ENCODE measurements at places on chromosomes 7 and 10.

GRCh38 chr7:123348690-123349089 lies 148.9 kb upstream of the SLC13A1 start:
- DNase-seq, result no peak
- H3K36me3 ChIP-seq, result no peaks in the 10 kb centered on the region
- no peak overlapping the region for H3K27ac ChIP-seq
- H3K4me1 ChIP-seq, result no peaks in the 10 kb centered on the region
- no peaks in the 10 kb centered on the region for H3K27me3 ChIP-seq
- H3K4me3 ChIP-seq, result no peak overlapping the region

- H3K27ac ChIP-seq, result no peak overlapping the region
- no peak for DNase-seq
- H3K4me3 ChIP-seq, result no peak overlapping the region
- no peaks in the 10 kb centered on the region for H3K4me1 ChIP-seq
Measured at GRCh38 chr7:21443149-21443841, 15.4 kb downstream of the SP4 start.

DNA sequence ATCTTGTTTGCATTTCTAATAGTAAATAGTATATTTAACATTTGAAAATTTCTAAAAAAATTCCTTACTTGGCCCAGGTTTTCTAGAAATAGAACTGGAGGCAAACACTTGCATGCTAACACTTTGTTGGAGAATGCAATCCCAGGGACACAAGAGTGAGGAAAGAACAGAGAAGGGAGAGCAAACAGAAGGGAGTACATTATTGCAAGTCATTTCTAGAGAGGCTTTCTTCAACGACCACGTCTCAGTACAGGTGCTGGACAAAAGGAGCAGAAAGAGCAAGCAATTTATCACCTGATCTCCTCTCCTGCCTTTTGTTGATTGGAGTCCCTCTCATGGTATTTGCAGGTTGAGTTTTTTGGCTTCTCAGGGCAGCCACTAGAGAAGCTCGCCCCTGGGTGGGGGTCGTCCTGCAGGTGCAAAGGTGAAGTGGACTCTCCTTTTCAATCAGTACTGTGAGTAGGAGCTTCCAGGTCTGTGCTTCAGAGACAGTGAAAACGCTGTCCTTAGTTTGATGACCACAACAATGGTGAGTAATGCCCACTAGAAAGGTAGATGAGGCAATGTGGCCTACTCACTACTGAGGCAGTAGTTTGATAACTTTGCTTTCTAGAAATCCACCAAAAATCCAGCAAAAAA lies 5.2 kb downstream of the CPED1 start:
- no peak overlapping the region for H3K4me3 ChIP-seq
- H3K4me1 ChIP-seq, result no peaks in the 10 kb centered on the region
- peaks cover 3% of the 10 kb centered on the region for H3K27me3 ChIP-seq
- H3K27ac ChIP-seq, result no peak overlapping the region

- H3K27me3 ChIP-seq, result no peaks in the 10 kb centered on the region
- no peak overlapping the region for H3K27ac ChIP-seq
- H3K4me1 ChIP-seq, result peaks cover 28% of the 10 kb centered on the region
- no peak overlapping the region for H3K4me3 ChIP-seq
Measured at GRCh38 chr7:21869785-21870402, 75.8 kb downstream of the CDCA7L start.

- no peak overlapping the region for H3K27ac ChIP-seq
- DNase-seq, result no peak
- no peak overlapping the region for H3K4me3 ChIP-seq
- no peaks in the 10 kb centered on the region for H3K27me3 ChIP-seq
Measured at GRCh38 chr10:121823993-121824463, 103.8 kb downstream of the ATE1 start.
